Vagina (tissue), 2 donors: ENCODE measurements at places on chromosomes 11 and 22.
A peak's percentile ranks its signal among the peaks of the same experiment; 100 is the strongest.

GRCh38 chr11:57646799-57647303 is 2.9 kb downstream of the YPEL4 start:
- no peak for DNase-seq

- DNase-seq: no peak
Observed at GRCh38 chr11:62340269-62340901, 3.1 kb downstream of the ASRGL1 start.

GRCh38 chr11:46360878-46361277 is 13.6 kb downstream of the DGKZ start:
- no peak for DNase-seq

DNA sequence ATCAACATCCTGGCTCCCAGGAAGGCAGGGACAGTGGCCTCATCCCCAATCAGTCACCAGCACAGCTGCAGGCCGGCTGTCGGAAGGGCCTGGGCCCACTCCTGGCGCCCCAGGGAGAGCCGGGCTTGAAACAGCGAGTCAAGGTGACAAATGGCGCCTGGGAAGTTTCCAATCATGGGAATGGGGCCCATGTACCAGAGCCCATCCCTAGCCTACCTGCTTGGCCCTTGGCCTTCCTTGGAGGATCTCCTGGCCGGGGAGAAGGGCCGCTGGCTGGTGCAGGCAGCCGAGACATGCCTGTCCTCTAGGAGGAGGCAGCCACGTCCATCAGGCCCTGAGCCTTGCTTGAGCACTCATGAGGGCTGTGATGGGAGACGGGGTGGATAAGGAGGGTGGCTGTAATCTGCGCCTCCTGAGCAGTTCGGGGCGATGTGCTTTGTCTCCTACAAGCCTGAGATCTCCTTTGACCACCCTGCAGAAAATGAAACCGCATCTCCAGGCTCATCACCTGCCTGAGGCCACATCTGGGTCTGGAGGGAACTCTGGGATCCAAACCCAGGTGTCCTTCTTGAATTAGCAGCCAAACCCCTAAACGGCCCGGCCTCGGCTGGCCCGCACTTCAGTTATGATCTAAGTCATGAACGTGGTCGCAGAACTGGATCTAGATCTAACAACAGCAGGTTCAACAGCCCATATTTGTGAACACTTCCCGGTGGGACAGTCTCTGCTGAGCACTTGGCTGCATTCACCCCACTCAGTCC is 862.0 kb downstream of the TBC1D22A start:
- DNase-seq: peak; percentile 89

DNA sequence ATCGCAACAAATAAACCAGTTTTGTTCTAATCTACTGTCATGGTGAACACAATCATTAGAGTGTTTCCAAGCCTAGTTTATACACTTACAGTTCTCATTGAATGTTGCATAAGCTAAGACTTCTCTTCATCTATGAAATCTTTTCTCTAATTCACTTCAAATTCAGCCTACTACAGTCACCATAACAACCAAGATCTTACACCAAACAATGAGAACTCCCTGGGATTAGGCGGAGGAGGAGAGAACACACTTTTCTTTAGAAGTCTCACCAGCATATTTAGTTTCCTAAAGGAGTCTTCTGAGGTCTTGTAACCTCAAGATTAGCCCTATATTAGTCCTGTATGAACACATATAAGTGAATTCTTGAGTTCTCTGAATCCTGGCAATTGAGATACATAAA is 1889.7 kb downstream of the LRRC4C start:
- no peak for DNase-seq

DNA sequence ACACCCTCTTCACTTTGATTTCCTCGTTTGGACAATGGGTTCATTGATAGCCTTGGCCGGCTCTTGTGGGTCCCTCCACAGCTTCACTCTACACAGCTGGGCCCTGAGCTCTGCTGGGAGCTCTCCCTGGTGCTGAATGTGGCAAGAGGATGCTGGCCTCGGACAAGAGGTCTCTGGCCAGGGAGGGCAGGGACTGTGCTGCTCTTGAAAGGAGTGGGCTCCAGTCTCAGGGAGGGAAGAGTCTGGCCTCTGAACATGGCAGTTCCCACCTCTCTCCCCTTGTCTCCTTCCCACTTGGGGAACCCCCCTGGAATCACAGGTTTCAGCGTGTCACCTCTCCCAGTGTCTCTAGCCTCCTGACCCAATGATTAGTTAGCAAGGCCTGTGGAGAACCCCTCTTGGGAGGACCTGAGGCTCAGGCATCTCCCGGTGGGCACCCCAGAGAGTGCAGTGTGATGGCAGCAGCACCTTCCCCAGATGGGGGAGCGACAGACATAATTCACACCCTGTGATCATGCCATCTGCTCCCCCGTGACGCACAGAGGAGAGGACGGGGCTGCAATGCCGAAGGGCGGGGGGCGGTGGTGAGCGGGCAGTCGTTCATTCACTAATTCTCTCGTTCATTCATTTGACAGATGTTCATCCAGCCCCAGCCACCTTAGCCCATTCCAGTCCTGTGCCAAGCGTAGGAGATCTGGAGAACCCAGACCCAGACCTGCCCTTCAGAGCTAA is 2.8 kb upstream of the CABP7 start:
- no peak for DNase-seq

- no peak for DNase-seq
Observed at GRCh38 chr11:95557376-95557775, 232.2 kb downstream of the FAM76B start.

GRCh38 chr11:130396965-130397364 is 31.4 kb downstream of the ADAMTS8 start:
- DNase-seq: no peak

GRCh38 chr11:1630271-1630670 is 696 bp downstream of the KRTAP5-5 start:
- no peak for DNase-seq

- no peak for DNase-seq
Observed at GRCh38 chr11:87179621-87180020, 141.9 kb downstream of the TMEM135 start.

DNA sequence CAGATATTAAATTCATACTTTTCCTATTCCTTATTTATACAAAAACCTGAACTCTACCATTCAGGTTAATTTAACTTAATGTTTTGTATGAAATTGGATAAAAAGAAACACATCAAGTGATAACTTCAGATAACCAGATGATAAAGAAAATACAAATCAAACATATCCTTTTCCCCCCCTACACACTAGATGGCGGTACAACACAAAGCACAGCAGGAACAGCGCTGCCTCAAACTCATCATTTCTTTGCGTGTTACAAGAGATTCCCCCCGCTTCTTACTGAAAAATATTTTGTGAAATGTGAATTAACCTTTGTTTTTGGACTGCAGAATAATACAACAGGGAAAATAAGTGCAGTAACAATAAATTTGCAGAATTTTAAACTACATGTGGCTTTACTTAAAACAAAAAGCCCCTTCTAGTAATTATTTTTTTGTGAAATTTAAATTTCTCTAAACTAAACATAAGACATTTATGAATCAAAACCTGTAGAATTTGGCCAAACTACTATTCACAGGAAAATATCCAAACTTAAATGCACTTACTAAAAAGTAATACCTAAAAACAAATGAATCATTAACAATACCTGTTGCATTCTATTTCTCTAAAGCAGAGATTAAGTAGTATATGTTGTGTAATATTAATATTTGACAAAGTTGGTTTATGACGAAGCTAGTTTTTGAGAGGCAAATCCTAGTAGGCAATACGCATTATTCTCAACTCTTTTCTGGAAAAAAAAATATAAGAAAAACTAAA is 74.4 kb downstream of the ARHGAP32 start:
- no peak for DNase-seq

GRCh38 chr11:76623884-76624419 is 46.6 kb downstream of the LRRC32 start:
- peak; percentile 75 for DNase-seq

DNA sequence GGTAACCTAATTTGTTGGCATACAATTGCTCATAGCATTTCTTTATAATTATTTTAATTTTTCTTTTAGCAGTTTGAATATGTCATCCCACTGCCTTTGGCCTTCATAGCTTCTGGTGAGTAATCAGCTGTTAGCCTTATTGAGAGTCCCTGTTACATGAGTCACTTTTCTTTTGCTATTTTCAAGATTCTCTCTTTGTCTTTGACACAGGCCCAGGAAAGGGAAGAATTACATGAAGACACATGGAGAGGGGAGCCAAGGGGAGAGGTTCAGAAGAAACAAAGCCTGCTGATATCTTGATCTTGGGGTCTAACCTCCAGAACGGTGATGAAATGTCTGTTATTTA is 418.2 kb downstream of the METTL15 start:
- no peak for DNase-seq

DNA sequence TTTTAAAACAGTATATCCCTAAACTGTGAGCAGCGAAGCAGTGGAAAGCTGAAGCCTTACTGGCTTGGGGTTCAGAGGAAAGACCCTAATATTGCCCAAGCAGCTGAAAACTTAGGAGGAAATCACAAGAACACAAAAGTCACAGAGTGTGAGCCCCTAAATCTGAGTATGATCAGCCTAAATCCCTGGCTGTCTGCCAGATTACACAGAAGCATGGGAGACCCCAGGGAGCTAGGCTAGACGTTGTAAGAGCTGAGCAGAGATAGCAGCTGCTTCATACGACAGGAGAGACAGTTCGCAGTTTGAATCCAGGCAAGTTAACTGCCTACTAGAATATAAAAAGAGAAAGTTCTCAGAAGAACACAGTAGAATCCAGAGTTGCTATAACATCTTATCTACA is 81.2 kb downstream of the PACS1 start:
- DNase-seq: no peak

DNA sequence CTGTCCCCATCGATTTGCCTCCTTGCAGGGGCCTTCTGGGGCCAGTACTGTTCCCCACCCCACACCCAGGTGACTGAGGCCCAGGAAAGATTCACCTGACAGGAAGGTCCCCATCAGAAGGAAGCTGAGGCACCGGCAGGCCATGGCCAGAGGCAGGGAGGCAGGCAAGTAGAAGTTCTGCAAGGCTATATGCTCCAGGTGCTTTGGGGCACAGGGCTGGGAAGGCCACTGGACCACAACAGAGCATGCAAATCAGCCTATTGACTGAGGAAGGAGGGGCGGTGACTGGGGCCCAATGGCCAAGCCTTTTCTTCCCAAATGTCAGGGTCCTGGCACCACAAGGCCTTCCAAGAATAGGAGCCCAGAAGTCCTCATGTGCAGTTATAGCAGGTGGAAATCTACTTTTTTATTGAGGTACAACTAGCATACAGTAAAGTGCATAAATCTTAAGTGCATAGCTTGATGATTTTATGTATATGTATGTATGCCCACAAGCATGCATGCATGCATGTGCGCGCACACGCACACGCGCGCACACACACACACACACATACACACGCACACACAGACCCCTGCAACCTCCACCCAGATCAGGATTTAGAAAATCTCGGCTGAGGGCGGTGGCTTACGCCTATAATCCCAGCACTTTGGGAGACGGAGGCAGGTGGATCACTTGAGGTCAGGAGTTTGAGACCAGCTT is at the start of gene VPREB3:
Gene VPREB3, minus strand, starts transcription at position 206 of the 700 bp plus-strand sequence. Its CDS starts 62 bp downstream, at position 144.
- no peak for DNase-seq

DNA sequence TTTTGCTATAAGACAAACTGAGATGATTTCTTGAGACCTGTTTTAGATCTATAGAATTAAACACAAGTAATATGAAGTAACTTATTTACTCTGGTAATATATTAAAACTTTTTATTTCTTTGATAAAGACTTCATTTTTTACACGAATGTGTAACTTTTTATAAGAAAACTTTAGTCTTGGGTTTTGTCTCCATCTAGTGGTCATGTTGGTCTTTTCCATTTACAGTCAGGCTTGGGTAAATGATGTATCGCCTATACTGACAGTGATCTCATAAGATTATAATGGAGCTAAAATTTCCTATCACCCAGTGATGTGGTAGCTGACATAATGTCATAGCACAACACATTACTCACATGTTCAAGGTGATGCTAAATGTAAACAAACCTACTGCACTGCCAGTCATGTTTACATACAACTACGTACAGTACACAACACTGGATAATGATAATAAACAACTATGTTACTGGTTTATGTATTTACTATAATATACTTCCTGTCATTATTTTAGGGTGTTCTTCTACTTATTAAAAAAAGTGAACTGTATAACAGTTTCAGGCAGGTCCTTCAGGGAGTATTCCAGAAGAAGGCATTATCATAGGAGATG is 7.5 kb upstream of the C11orf97 start:
- DNase-seq: no peak

GRCh38 chr22:45680932-45681700 is 9.5 kb downstream of the ATXN10 start:
- no peak for DNase-seq

DNA sequence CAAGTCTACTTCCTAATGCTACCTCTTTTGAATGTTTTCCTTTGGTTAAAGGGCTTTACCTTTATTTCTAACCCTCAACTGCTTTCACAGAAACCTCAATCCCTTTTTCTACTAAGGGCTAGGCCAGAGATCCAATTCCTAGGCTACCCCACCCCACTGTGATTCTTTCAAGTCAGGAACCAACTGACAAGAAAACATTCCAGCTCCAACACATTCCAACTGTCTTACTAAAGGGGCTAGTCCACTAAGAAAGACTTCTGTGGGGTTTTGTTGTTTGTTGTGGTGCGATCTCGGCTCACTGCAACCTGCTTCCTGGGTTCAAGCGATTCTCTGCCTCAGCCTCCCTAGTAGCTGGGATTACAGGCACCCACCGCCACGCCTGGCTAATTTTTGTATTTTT is 151.3 kb downstream of the APOL5 start:
- no peak for DNase-seq

- DNase-seq: no peak
Observed at GRCh38 chr22:38177044-38177443, 4.6 kb downstream of the PLA2G6 start.

DNA sequence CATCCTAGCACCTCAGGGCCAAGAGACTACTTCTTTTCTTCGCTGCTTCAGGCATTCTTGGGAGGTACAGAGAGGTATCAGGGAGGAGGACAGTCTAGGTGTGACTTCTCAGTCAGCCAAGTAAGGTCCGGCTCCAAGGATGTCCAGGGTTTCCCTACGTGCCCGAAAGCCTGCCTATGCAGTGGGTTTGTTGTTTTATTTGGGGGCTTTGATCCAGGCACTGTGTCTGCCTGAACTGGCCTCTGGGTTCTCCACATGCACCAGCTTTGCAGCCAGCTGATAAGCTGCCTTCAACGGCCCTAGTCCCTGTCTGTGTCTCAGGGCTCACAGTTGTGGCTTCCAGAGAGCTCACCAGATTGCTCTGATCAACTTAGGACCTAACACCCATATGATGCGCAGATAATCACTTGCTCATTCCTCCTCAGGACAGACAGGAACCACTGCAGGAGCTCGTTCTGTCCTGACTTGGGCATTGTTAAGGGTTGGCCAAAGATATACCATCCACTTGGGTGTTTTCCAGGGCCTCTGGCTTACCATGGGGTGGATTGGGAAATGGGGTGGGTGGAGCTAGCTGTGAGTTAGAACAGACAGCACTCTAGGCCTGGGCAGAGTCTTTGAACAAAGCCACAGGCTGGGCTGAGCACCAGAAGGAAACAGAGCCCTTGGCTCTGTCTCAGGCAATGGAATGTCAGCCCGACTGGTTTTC is 45.5 kb upstream of the CRYBB3 start:
- DNase-seq: no peak

- no peak for DNase-seq
Observed at GRCh38 chr22:19802894-19803735, 42.5 kb downstream of the TBX1 start.

- DNase-seq: no peak
Observed at GRCh38 chr11:13661074-13661623, 7.3 kb upstream of the FAR1 start.
